ENCODE measurements at places on chromosomes 3 and 15. TPM values are rescaled to one million over a fixed set of nuclear protein-coding genes. Genes with fewer than 3 reads are reported as not detected.

GRCh38 chr3:194640829-194641228 lies 7.6 kb upstream of the TMEM44 start:
- peak; percentile 67 for DNase-seq

Gene FBXW12
- 0.55 TPM for total RNA-seq

Gene POLQ
- 20.3 TPM for total RNA-seq

Gene SLC2A2
- total RNA-seq: not detected

DNA sequence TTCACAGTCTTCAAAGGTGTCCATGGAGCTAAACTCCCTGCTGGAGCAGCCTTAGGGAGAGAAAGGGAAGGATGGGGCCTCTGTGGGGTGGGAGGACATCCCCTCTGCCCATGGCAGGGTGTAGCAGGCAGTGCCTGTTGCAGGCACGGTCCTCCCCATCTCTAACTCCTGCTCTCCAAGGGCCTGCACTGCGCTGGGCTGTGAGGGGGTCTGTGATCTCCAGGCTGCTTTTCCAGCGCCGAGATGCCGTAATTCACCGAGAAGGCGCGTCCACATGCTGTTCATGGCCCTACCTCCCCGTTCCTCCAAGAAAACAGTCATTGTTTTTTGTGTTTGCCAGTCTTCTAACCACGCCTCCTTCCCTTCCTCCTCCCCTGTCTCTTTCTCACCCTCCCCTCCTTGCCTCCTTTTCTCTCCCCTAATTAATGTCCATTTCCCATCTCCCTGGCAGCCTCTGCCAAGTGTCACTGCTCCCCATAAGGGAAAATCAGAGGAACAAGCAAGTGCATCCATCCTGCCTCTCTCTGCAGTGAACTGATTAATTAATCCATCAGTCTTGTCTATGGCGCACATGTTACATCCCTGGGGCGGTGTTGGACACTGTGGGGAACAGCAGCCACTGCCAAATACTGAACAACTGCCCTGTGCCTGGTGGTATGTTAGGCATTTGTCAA lies 17.7 kb upstream of the LAMP3 start:
- DNase-seq: no peak

DNA sequence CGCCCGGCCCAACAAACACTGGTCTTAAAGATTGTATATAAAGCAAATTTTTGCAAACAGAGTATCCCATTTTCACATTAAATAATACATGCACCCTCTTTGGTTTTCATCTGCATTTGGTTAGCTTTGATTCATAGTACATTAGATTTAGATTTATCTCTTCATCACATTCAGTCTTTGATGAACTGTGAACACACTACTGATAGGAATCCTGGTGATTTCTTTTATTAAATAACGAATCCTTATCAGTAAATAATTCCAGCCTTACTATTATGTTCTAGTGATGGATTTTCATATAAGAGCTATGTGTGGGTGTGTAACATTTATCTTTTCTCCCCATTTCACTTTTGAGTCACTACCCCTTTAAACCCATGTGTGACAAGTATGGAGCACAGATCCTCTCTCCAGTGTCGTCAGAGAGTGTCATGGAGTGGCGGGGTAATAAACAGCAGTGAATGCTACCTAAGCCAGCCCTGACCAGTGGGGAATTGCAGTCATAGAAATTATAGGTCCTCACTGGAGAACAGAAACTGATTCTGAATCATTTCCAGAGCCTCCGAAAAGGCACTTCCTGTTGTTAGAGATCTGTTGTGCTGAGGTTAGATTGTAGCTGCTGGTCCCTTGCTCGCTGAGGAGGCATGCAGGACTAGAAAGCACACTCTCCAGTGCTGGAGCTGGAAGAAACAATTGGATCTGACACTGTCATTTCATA lies 22.0 kb downstream of the SLC7A14 start:
- no peak for DNase-seq

Gene IL16
- total RNA-seq: 1.4 TPM

Gene RTP4
- total RNA-seq: not detected

DNA sequence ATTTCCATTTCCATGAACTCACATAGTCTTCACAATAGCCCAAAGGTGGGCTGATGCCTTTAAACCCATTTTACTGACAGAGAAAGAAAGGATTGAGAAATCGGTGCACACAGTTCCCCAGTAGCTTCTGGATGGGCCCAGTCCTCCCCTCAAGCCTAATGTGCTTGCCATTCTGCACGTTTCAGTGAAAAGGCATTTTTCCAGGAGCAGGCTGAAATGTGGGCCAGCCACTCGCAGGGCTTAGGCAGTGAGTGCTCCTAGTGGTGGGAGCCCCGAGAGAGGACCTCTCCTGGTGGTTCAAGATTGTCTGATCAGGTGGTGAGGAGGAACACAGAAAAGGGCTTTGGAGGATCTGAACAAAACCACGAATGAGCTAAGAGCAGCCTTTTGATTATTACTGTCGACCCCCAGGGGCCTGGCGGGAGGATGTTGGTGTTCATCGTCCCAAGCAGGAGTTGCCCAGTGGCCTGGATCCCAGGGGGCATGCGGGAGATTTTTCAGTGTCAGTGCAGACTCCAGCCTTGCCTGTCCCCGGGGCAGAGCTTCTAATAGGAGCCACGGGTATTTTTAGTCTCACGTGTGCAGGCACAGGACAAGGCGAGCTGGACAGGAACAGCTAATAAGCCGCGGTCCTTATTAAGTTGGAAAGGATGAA lies 8.7 kb upstream of the KY start:
- DNase-seq: no peak

GRCh38 chr3:76943671-76944070 lies 96.2 kb upstream of the ROBO2 start:
- DNase-seq: peak; percentile 23

GRCh38 chr15:35211240-35211902 lies 126.3 kb upstream of the NANOGP8 start:
- no peak for DNase-seq

Gene ISL2
- 3.8 TPM for total RNA-seq

Gene KBTBD13
- not detected for total RNA-seq

GRCh38 chr3:13057282-13058040 lies 15.8 kb downstream of the IQSEC1 start:
- DNase-seq: no peak

- DNase-seq: no peak
Measured at GRCh38 chr15:81363276-81363675, 10.7 kb downstream of the TMC3 start.

Gene GASK1A
- 1.9 TPM for total RNA-seq

- DNase-seq: no peak
Measured at GRCh38 chr3:12871404-12871983, 30.1 kb upstream of the RPL32 start.

DNA sequence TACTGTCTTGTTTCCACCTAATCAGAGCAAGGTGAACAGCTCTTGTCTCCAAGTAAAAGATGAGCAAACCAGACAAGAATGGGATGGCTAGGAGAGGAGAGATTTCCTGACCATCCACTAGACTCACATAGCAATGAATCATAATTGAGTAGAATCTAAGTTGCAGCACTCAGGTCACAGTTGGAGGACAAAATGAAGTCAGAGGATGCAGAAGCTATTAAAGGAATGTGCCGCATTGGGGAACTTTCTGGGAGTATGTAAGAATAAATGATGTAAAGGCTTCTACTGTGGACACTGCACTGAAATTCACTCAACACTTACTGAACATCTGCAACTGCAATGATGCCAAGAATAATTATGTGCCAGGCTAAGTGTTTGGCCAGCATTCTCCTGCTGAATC lies 217.4 kb upstream of the WNT5A start:
- DNase-seq: no peak

DNA sequence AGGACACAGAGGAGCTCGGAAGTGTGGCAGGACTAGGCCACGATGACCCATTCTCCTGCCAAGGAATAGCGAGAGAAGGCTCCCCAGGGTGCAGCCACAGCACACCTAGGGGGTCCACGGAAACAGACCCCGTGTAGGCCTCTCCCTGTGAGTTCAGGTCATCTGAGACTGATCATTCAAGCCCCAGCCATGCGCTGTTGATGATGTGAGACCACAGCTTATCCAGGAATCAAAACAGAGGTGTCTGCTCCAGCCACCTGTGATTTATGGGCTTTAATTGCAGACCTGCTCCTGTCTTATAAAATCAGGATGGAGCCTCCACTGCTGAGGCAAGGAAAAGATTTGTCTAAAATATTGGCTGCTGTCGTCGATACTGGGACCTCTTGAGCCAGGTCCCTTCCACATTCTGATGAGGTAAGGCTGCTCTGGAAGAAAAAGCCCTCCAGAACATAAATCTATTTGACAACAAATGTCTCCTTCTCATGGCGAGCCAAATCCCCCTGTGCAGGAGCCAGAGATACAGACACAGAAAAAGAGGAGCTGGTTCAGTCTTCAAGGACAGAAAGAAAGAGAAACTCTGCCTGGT lies 186.7 kb downstream of the TJP1 start:
- no peak for DNase-seq

DNA sequence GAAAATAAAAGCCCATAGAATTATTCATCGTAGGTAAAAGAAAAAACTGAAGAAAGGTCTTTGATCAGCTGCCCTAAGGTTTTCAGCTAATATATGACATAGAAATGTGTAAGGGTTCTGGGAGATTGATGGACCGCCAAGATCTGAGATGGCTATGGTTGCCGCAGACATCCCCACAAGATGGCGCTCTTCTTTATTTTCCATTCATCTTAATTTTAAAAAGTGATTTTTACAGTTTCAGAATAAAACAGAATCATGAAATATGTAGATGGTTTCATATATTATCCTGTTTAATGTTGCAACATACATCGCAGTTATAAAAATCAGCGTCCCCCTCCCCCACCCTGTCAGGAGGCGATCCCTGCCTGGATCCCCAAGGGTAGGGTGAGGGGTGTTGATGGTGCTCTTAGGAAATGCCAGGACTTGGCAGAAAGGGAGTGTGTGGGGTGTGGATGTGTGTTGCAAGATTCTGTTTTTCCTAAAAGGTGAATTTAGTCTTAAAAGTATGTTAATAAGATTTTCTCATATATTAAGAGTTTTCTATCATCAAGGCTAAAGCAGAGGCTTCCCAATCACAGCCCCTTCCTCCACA lies 68.8 kb downstream of the ANXA2 start:
- peak; percentile 40 for DNase-seq

DNA sequence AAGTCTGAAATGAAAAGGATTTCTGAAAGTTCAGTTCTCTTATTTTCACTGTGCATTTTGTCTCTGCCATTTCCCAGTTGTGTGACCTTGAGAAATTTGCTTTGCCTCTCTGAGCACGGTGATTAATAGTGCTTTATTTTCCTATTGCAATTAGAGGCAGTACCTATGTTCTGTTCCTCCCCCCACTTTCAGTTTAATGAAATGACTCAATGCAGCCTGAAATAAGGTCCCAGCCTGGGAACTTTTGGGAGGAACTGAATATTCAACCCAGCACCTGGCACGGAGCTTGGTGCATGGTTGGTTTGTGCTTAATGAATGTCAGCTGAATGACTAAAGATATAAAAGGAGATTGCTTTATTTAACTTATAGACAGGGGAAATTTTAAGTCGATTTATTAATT lies 352.6 kb downstream of the PDCD6IP start:
- no peak for DNase-seq

GRCh38 chr3:68681766-68682165 lies 250.6 kb downstream of the TAFA4 start:
- DNase-seq: no peak

GRCh38 chr15:77611767-77612166 lies 20.9 kb downstream of the LINGO1 start:
- DNase-seq: peak; percentile 98

Gene SLC15A2
- total RNA-seq: 33.3 TPM

Gene AADACL2
- total RNA-seq: not detected

DNA sequence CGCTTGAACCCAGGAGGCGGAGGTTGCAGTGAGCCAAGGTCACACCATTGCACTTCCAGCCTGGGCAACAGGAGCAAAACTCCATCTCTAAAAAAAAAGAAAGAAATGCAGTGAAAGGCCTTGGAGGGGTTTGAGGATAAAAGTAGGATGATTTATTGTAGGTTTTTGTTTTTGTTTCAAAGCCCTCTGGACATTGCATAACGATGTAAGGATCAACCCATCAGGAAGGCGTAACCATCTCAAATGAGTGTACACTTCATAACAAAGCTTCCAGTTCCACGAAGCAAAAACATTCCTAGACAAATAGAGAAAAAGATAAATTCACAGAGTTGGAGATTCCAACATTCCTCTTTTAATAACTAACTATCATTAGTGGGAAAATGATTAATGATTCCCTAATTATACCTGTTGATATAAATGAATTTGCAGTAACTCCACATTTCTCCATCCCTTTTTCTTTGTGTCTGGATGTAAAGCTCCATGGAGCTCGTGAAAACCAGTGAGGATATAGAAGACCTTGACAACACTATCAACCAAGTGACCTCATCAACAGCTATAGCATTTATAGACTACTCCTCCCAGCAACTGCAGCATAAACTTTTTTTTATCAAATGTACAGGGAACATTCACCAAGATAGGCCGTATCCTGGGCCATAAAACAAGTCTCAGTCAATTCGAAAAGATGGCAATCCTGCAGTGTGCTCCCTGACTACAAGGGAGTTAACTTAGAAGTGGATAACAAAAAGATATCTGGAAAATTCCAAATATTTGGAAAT lies 48.7 kb upstream of the PPP4R2 start:
- no peak for DNase-seq

Gene CTDSPL
- 14.0 TPM for total RNA-seq
